ENCODE measurements at places on chromosomes 3 and 15. TPM values are rescaled to one million over a fixed set of nuclear protein-coding genes. Genes with fewer than 3 reads are reported as not detected.

- no peak overlapping the region for H3K27ac ChIP-seq
- H3K36me3 ChIP-seq, result no peaks in the 10 kb centered on the region
- no peaks in the 10 kb centered on the region for H3K27me3 ChIP-seq
- H3K4me1 ChIP-seq, result no peaks in the 10 kb centered on the region
- no peak for DNase-seq
- no peak overlapping the region for H3K4me3 ChIP-seq
Observed at GRCh38 chr3:126527455-126528211, 3.7 kb downstream of the CHST13 start.

DNA sequence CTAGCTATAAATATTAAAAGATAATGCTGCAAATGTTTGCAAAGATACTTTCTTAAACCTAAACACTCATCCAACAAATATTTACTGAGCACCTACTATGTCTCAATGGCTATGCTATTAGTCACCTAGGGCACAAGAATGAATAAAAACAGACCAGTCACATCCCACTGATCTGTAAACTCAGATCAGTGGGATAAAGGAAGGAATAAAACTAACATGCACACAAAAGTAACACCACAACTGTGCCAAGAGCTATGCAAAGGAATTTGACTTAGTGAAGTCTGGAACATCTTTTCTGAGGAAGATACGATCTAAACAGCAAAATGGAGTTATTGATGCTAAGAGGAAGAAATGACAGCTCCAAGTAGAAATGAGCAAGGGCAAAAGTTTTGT lies 56.6 kb downstream of the CBLB start:
- no peaks in the 10 kb centered on the region for H3K36me3 ChIP-seq
- DNase-seq, result no peak
- H3K4me3 ChIP-seq, result no peak overlapping the region
- H3K4me1 ChIP-seq, result peaks cover 25% of the 10 kb centered on the region

ERC2 gene
- total RNA-seq, result 0.18 TPM

DNA sequence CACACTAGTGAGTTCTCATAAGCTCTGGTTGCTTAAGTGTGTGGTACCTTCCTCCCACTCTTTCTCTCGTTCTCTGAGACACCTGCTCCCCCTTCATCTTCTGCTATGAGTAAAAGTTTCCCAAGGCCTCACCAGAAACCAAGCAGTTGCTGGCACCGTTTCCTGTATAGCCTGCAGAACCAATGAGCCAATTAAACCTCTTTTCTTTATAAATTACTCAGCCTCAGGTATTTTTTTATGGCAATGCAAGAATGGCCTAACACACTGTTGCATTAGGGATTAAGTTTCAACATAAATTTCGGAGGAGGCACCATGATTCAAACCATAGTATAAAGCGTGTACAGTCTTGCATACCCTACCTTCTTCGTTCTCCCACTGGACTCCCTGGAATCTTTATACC lies 252.3 kb upstream of the CHRM5 start:
- no peaks in the 10 kb centered on the region for H3K4me1 ChIP-seq
- no peak overlapping the region for H3K27ac ChIP-seq
- no peaks in the 10 kb centered on the region for H3K36me3 ChIP-seq
- no peak for DNase-seq
- H3K27me3 ChIP-seq, result no peaks in the 10 kb centered on the region

DNA sequence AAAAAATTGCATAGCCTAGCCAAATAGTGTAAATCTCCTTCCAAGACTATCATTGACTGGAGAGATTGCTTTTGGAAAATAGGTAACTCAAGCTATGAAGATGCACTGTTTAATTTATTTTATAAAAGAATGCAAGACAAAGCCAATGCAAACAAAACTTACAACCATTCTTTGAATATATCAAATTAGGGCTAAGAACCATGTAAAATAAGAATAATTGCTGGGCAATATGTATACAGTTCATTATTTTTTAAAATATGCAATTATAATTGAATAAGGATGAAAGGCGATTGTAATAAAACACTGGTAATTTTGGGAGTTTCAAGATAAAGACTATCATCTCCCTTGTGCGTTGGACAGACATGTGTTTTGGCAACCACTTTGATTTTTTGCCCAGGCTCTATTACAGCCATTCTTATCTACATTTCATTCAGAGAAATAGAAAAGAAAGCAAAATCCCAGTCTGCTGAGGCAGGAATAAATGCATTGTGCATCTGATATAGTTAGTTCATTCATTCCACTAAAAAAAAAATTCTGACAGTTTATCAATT lies 242.3 kb upstream of the ROBO1 start:
- H3K27ac ChIP-seq, result no peak overlapping the region
- DNase-seq, result no peak
- H3K4me1 ChIP-seq, result no peaks in the 10 kb centered on the region
- no peaks in the 10 kb centered on the region for H3K27me3 ChIP-seq
- no peaks in the 10 kb centered on the region for H3K36me3 ChIP-seq

SECISBP2L gene
- 41.0 TPM for total RNA-seq
